ENCODE measurements at places on chromosomes 2 and 18.

DNA sequence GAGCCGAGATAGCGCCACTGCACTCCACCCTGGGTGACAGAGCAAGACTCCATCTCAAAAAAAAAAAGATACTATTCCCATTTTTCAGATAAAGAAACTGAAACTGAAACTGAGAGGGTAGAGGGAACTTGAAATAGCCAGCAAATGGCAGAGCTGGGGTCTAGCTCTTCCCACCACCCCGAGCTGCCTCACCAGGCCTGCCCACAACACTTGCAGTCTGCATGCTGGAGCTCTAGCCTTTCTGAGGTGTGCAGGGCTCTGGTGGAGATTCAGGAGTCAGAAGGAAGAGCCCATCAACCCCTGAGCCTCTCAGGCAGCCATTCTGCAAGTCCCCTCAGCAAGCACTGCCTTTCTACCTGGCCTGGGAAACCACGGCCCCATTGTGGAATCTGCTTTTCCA is 14.3 kb downstream of the EDAR start:
- no peak for DNase-seq

DNA sequence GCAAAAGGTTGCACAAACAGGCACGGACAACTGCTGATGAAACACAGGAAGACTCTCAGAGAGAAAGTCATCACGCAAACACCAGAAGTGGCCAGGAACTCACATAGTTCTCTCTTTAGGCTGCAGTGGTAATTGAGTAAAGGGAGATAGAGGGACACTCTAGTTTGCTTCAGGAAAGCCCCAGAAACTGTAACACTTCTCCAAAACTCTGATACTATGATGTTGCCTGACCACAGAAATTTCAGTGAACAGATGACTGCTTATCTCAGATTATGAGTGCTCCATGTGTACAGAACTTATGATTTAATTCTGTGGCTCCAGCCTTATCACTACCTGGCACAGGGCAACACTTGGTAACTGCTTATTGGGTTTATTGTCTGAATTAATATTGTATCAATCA is 311.5 kb upstream of the GYPC start:
- no peak for DNase-seq

- no peak for DNase-seq
These were observed 170.1 kb downstream of the INHBB start for GRCh38 chr2:120515759-120516678.

DNA sequence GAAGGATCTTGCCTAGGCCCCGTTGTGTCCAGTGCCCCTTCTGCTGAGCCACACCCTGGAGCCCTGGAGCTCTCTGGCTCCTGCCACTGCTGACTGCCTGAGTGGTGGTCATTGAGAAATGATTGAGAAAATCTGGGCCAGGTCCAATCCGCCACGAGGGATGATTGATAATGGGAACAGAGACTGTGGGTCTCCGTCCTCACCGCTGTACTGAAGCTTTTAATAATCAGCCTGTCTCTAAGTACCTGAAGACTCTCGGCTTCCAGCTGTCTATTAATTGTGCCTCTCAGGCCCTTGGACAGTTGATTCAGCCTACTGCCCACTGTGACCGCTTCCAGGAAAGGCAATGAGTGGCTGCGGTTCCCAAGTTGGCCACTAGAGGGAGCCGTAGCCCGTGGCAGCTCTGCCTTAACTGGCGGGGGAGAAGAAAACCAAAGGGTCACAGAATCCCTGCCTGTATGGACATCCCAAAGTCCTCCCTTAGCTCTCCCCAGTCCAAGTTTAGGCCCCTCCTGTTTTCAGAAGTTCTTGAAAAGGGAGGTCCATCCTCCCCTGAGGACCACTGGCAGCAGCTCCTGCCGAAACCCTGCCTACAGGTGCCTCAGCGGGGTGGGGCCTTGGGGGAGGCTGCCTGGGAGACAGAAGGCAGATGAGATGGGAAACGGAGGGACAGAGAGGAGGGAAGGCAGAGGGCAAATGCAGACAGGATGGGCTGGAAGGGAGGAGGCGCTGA is 213.6 kb downstream of the TNS1 start:
- DNase-seq, result no peak

DNA sequence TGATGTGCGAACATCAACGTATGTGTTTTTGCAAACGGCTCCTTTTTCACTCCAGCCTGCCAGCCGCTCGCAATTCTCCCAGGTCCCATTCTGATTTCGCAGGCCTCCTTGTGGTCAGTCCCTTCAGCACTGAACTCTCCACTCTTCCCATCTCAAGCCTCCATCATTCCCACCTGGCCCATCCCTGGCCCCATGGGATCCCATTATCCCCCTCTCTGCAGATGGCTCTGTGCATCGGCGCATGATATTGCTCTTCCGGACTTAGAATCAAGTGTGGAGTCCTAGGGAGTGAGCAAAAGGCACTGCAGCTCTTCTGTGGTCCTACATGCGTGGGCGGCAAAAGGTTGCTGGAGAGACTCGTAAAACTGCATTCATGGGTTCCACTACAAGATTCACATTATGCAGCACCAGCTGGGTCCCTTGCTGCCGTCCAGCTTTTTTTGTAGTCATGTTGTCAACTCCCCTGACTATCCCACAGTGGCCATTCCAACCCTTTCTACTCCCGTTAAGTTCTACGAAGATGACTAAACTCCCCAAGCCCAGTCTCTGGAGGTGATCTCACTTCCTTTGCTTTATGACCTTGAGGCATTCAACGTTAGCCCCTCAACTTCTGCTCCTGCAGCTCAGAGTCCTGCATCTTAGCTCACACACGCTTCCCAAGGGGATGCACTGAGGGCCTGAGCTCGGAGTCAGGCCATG is 125.3 kb upstream of the NRP2 start:
- no peak for DNase-seq

- DNase-seq, result no peak
These were observed 104.7 kb downstream of the THADA start for GRCh38 chr2:43491065-43491639.

GRCh38 chr2:63661076-63661475 is 72.3 kb downstream of the MDH1 start:
- no peak for DNase-seq

DNA sequence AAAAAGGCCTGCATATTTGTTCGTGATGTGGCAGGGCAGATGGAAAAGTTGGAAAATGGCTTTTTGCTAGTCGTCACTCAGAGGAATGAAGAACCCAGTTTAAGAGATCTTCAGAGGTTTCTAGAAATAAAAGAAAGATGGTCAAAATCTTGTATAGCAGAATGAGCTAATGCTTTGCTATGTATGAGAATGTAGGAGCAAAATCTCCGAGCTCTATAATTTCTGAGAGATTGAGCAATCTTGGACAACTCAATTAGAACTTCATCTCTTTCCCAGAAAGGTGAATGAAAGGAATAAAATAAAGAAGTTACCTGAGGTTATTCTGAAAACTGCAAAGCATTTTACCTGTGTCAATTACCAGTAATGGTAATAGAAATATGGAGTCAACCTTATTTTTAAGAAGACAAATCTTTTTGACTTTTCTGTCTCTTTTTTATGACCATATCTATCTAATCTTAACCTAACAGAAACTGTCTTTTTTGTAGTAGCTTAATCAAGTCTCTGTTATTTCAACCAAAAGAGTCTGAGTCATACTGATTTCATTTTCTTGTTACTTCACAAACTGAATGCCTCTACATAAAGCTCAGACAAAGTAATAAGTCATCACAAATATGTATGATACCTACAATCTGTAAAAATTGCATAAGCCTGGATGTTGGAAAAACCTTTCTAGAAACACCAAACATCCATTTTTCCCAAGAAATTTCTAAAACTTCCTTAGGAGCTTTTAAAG is 32.5 kb downstream of the CCDC68 start:
- no peak for DNase-seq

DNA sequence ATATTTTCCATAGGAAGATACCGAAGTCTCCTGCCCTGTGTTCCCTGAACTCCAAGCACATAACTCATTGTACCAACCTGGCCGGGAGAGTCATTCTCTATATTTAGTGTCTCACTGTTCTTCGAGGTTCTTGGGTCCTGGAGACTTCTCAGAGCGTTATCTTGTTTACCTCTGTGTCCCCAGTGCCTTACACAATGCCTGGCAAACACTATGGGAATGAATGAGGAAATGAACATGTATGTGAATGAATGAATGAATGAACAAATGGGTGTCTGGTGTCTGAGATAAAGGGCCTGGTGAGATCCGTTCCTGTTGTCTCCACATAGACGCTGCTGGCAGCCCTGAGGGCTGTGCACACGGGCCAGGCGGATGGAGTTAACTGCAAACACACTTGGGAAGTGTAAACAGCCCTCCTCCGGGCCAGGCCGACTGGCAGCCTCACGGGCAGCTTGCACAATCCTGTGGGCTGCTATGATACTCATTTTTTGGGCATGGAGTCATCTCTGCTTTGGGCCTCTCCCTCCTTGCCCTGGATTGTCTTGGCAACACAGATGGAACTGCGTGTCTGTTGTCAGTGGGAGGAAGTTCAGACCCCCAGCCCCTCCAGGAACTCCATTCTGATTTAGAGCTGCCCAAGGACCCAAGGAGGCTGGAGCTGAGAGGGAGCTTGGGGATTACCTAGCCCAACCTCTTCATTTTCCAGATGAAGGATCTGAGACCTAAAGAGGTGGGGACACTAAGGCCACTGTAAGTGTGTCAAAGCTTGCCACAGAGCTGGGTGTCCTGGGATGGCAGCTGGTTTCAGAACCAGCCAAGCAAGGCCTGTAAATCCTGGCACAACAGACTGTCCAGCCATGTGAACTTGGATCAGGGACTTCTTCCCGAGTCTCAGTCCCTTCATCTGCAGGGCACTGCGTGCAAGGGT is 124.4 kb downstream of the INHBB start:
- no peak for DNase-seq

DNA sequence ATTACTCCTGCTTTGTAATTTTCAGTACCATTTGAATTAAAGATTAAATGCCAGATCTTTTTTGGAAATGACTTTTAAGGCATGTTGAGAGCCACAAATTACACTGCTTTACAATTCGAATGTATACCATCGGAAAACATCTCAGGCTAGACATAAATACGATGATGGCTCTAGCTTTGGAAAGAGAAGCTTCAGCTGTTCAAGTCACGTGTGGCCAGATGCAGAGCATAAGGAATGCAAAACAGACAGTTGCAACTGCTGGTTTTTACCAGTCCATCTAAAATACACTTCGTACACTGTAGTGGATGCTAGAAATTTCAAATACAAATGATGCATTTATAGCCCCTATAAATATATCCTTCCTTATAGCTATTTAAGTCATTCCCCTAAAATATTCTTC is 8.0 kb downstream of the ZNF516 start:
- DNase-seq, result no peak

DNA sequence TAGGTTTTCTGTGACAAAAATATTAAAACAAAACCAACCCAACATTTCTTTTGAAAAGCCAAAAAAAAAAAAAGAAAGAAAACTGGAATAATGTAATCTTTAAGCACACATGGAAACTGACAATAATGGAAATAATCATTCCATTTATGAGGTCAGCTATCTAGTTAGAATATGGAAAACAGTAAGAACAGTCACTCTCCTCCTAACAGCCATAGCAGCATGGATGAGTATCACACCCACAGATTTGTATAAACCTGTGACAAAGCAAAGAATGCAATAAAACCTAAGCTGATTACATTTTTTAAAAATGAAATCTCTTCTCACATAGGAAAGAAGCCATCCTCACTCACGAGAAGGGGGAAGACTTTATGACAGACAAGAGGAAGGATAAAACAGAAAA is 437.8 kb downstream of the NYAP2 start:
- no peak for DNase-seq

DNA sequence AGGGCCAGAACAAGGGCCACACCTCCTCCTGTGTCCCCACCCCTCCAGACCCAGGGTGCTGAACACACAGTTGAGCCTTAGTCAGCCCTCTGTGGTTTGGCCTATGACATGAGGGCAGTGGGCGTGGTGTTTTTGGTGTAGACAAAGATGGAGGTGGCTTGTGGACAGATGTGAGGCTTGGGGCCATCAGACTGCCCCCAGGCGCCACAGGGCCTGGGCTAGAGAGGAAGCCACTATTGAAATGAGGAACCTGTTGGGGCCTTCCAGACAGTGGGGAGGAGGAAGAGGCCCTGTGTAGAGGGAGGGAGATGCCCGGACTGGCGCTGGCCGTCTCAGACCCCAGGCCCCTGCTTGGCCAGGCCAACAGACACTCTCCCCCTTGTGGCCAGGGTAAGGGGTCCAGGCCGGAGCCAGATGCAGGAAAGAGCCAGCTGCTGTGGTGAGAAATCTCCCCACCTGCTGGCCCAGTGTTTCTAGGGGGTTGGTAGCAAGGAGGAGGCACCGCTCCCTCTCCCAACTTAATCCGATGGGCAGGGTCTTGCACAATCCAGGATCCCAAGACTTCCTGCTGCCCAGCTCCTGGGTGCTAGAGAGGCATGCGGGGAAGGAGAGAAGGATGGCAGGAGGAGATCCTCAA is 53.8 kb downstream of the SMAD7 start:
- DNase-seq, result no peak

DNA sequence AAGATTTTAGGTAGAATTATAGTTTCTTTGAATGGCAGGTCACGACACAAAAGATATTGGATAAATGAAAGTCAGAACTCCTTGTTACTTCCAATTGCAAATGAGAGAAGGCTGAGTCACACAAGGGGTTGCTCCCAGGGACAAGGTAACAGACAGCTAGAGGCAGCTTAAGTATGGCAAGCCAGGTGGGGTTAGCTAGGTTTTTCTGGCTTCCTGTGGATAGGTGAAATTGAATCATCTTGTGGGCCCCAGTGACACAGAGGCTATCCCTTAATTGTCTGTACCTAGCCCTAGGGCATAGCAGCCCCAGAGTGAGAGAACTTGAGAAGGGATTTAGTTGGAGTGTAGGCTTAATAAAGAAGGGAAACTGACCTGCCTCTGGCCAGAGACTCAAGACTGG is 407.7 kb upstream of the SLC8A1 start:
- no peak for DNase-seq
